ENCODE measurements at places on chromosomes 7 and 10. TPM values are rescaled to one million over a fixed set of nuclear protein-coding genes. Genes with fewer than 3 reads are reported as not detected.

DNA sequence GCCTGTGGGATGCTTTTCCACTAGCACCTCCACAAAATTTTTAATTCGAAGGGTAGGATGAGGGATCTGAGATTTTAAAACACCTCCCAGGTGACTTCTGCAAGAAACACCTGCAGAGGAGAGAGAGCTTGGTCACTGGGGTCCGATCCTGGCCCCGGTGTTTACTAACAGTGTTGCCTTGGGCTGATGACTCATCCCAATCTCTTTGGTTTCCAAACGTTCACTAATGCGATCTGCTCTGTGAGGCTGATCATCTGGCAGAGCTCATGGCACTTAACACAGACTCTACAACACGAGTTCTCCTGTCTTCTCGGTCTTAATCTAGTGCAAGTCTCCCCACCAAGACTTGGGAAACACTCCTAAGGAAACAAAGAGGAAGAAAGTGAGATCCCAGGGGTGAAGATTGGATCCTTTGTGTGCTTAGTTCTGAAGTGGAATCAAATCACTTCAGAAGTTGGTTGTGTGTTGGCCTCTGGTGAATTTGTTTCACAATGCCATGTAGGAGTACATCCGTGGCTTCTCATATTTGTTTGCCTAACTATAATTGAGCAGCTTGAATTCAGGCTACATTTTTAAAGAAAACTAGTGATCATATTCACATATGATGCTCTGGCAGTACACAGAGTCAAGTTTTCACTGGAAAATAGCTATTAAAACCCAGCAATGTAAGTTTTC, 407.9 kb downstream of the NRG3 start:
- no peak for DNase-seq

DNA sequence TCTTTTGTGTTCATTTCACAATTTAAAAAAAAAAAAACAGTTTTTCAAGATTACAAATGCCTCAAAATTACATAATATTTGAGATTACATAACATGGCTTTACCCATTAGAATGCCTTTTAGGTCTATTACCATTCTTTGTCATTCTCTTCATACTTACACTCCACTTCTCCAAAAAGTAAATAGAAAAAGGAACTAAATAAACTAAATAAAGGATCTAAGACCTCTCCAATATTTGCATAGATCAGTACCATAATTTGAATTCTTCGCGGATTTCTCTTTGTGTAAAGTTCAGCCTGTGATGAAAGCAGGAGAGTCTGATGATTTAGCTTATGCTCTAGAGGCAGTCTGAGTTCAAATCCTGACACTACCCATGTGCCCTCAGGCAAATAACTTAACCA, 56.4 kb upstream of the C1GALT1 start:
- no peak for DNase-seq

OR2A5 gene
- 0.03 TPM for polyA plus RNA-seq

DNA sequence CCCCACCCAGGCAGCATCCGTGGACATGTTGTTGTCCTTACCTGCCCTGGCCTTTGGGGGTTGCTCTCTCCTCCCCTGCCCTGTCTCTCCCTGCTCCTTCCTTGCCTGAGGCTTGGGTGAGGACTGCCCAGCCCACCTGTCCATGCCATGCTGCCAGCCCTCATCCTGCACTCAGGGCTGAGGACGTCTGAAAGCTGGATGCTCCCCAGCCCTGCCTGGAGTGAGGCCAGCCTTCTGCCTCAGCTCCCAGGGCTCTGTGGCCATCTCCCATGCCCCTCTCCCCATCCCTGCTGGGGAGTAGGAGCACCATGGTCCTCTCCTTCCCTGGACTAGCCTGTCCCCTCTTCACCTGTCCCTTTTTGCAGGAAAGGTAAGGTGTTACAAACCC, 68.4 kb downstream of the RAMP3 start:
- DNase-seq, result no peak

GRCh38 chr10:114095559-114096337, 52.1 kb downstream of the ADRB1 start:
- no peak for DNase-seq

PNLIPRP2 gene
- 0.11 TPM for polyA plus RNA-seq

LIPK gene
- not detected for polyA plus RNA-seq

DNA sequence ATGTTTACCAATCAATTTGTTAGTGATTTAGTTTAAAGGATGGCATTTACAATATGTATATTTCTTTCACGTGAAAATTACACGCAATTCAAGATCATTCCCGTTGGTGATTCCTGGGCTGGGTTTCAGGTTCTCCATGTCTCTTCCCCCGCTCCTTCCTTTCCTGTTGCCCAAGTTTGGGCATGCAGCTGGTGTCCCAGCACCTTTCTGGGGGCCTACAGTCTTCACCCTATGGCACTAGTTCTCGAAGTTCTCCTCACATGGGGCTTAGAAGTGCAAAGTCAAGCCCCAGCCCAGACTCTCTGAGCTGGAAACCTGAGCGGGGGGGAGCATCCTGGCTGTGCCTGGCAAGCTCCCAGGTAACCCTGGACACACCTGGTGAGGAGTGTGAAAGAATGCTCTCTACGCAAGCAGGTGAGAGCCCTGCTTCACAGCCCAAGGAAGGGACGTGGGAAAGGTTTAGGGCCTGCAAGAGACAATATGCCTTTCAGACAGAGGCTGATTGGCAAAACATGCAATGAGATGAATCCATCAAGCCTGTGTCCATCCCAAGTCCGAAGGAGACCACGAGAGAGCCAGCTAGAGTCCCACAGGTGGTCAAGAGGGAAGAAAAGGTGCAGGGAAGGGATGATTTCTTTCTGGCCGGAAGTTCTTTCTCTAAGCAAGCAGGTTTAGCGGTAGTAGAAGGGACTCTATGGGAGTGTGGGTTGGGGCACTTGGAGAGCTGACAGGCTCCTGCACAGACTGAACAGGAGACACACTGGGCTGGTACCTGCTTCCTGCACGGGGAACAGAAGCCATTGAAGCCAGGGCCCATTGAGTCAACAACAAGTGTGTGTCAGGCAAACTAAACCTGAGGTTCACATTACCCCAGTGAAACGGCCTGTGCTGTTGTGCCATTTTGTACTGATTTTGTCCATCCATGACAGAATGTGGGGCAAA, 131.1 kb downstream of the ADARB2 start:
- DNase-seq, result no peak

DNA sequence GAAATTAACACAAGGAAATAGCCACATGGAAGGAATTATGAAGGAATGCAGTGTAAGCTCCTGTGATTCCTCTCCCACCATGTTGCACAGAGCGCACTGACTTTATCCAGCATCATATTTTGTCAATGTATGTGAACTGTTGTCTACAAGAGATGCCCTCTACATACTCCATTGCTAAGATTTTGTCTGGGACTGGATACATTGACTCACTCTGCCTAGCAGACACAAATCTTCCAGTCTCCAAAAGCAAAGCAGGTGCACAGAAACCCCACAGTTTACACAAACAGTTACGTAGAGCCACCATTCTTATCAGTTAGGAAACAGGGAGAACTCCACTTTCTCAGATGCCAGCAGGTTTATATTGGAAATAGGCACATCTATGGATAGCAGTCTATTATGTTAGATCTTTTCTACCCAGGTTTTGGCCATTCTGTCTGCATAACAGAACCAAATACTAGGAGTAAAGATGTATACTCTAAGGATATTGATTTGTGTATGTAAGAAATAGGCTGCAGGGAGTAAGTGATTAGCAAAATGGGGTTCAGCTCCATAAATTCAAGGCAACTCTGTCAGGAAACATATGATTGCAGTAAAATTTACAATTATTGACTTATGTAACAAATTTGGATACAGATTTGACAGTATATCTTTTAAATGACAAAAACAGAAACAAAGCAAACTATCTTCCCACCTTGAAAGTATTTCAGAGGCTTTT, 1.5 kb downstream of the AKR1C2 start:
- DNase-seq, result no peak

CNNM1 gene
- polyA plus RNA-seq, result 0.01 TPM

- no peak for DNase-seq
Measured at GRCh38 chr10:3780771-3781467, 4.1 kb downstream of the KLF6 start.

FOXI2 gene
- 0.25 TPM for polyA plus RNA-seq

GRCh38 chr7:44313621-44314031, 11.8 kb downstream of the CAMK2B start:
- no peak for DNase-seq

SEC24C gene
- polyA plus RNA-seq, result 53.8 TPM

OR6B1 gene
- polyA plus RNA-seq, result not detected

DNA sequence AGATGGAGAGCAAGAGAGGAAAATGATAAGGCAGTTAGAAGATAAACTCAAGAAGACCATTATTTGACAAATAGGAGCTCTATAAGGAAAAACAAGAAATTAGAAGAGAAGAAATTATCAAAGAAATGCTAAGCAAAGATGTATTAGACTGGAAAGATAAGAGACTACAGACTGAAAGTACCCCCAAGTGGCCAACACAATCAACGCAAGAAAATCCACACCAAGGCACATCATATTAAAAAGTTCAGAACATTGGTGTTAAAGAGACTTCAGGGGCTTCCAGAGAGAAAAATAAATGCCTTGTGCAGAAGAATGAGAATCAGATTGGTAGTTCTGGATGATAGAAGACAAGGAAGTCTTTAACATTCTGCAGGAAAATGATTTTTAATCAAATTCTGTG, 46.0 kb downstream of the SH2D4B start:
- no peak for DNase-seq

DNA sequence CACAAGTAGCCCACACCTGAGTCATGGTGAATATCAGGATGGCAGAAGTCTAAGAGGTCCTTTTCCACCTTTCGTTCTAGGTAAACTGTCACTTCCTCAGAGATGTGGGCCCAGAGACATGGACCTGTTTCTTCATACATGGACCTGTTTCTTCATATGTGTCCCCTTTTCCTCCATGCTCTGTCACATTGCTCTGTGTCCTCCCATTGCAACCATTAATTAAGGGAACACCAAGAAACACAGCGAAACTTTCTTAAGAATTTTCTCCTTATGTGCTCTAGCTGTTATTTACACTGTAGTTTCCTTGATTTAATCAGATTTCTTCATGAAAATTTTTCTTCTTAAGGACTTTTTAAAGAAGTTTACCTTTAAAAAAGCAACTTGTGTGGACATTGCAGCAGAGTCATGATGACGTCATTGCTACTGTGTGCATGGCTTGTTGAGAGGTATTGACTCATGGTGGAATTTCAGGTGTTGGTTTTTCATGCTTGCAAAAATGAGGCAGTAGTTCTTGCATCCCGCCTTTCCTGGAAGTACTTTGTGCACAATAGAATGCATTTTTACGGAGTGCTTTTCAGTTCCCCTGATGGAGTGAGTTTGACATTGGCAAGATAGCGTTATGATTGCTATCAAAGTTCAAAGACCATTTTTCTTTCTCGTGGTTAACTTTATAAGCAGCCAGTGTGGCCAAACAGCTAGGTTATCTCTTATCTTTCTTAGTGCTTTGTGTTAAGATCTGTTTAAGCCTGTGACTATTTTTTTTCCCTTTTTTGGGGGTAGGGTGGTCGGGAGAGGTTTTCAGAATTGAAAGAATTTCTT, 37.7 kb downstream of the CFAP58 start:
- no peak for DNase-seq

BAG3 gene
- 40.9 TPM for polyA plus RNA-seq

DNA sequence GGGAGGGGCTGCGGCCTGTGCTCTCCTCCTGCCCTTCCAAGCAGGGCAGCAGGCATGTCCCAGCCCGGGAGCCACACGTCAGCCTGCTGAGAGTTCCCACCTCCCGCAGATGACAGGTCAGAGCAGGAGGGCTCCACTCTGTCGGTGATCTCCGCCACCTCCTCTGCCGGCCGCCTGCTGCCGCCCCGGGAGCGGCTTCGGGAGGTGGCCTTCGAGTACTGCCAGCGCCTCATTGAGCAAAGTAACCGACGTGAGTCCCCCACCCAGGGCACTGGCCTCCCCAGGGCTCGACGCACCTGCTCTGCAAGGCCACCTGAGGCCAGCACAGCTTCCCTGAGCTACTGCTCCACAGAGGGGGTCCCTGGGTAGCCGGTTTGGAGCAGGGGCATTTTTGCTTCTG, 9.4 kb downstream of the AP5Z1 start:
- no peak for DNase-seq

C10orf90 gene
- 1.3 TPM for polyA plus RNA-seq

DNA sequence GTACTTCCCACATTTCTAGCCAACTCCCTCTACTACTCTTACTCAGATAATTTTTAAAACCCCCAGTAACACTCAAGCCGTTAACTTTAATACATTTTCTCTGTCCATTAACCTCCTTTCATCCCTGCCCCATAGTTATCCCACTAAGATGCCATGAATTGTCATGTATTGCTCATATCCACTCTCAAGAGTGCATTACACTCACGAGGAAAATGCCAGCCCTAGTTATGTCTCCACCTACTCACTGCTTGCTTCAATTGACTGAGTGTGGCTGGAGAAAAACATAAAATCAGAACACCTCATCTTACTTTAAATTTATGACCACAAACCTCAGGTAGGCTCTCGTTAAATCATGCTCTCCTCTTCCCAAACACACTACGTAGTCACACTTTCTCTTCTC, 324.1 kb upstream of the NPSR1 start:
- DNase-seq, result no peak

GRCh38 chr10:24360282-24361127, 151.6 kb downstream of the KIAA1217 start:
- DNase-seq, result peak; percentile 90

PRTFDC1 gene
- polyA plus RNA-seq, result 19.2 TPM

GRCh38 chr7:54546081-54546985, 4.2 kb downstream of the VSTM2A start:
- DNase-seq, result no peak

DNA sequence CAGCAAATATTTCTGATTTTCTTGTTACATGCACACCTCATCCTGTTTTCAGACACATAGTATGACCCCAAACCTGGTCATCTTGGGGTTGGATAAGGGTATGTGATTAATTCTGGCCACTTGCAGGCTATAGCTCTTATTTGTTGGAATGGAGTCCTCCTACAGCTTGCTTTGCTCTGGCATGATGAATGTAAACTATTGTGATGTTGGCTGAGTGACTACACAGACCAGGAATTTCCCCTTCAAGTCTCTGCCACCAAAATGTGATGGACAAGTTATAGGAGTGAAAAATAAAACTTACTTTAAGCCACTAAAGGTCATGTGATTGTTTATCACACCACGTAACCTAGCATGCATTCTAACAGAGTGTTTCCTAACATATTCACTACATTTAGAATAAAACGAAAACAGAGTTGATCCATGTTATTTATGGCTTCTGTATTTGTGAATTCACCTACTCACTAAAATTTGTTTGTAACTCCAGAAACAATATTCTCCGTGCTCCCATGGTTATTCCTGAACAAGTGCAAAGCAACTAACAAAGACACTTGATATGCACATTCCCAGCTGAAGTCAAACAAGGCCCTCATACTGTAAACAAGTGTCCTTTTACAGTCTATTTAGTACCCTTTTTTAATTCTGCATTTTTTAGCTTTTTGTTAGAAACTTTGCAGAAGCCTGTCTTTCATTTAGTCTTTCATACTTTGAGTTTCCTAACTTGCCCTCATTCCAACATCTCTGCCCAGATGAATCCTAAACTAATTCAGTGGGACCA, 599.2 kb upstream of the PCDH15 start:
- no peak for DNase-seq

Measured in muscle of back (tissue), 13 donors.